ENCODE measurements at places on chromosomes 13 and 19.
A peak's percentile ranks its signal among the peaks of the same experiment; 100 is the strongest.

GRCh38 chr13:79745081-79745480, 264.1 kb downstream of the NDFIP2 start:
- no peak for DNase-seq

GRCh38 chr19:30374539-30374864, 2.3 kb downstream of the ZNF536 start:
- no peak for DNase-seq

DNA sequence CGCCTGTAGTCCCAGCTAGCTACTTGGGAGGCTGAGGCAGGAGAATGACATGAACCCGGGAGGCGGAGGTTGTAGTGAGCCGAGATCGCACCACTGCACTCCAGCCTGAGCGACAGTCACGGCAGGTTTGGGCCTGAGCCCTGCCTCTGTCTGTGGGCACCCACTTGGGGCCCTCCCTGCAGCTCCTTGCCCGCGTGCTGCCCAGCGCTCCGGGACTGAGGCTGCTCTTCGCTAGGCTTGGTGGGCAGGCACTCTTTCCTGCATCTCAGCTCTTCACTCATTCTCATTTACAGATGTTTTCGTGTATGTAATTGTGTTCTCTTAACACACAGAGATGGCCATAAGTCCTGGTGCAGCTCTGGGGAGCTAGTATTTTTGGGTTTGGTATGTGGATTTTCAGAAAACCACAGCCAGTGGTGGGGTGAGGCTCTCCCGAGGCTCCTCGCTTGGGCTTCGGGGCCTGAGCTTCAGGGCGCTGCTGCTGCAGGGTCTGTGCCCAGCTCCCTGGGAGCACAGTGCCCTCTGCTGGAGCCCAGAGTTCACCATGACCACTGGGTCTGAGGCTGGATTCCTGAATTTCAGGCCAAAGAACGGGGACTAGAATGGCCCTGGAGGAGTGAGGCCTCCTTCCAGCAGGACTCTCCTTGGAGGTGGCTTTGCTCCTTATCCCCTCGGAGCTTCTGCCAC, 15.2 kb downstream of the UPF1 start:
- DNase-seq = peak; percentile 42

GRCh38 chr19:34474233-34474989, 7.1 kb upstream of the WTIP start:
- DNase-seq = no peak

- no peak for DNase-seq
Observed at GRCh38 chr13:36666477-36667229, 7.2 kb upstream of the SERTM1 start.

DNA sequence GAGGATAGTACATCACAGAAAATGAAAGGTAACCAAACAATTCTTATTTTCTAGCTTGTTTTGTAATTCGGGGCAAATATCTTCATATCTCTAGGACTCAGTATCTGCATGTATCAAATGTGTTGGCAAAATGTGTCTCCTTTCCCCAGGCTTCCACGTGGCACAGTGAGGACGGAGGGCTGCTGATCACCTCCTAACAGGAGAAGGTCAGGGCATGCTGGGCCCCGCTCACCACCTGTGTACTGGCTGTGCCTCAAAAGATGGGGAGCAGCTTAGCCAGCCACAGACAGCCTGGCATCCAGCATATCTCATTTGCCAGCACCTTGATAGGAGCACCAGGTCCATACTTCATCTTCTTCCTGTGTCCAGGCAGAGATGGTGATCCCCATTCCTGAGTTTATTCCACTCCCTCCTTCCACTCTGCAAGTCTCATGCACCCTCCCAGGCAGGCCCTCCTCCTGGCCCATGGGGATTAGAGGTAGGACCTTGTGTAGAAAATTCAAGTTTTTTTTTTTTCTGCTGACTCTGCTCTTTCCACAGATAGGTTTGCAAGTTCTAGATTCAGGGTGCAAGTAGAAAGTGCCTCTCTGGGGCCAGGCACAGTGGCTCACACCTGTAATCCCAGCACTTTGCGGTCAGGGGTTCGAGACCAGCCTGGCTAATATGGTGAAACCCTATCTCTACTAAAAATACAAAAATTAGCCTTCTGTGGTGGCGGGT, 1639.0 kb upstream of the SLC10A2 start:
- DNase-seq = no peak

DNA sequence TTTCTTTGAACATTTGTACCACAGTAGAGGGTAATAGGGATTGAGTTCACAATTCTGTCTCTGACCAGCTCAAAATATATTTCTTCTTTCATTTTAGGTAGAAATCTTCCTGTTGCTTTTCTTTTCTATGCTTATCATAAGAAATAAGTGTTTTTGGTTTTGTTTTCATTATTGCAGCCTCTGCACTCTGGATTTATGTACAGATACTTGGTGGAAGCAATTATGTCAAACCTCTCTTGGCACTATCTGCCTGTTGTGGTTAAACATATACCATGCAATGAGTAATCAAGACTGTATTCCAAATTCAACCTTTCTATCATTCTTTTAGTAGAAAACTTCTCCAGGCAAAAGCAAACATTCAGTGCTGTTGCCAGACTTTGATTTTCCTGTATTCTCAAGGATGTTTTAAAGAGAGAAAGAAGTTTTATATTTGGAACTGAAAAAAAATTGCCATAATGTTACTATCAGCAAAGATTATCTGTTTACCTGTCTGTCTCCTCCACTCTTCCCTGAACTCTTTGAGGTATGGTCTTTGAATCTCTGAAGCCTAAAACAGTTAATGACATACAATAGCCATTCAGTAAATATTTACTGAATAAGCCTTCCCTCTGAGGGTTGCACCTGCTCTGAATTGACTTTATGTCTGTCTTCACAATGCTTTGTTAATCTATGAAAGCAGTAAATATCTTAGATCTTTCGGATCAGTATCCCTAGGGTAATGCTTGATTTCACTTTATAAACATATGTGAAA, 612.5 kb upstream of the PRR20A start:
- DNase-seq = no peak

DNA sequence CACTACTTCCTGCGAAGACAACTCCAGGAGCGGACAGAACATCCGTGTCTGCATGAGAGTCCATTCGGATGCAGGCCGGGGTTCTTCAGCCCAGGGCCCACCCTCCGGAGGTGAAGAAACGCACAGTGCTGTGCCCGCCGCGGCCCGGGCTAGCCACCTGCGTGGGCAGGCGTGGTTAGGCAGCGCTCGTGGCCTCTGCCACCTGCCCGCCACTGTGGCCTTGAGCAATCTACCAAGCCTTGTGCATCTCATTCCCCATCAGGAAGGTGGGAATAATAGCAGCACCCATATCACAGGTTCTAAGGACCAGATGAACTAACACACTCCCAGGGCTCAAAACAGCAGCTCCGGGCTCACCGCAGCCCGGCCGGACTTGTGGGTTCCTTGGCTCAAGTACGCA, 26.7 kb upstream of the PABPC3 start:
- DNase-seq = no peak

GRCh38 chr13:51980908-51981307, 30.3 kb downstream of the ATP7B start:
- DNase-seq = no peak

GRCh38 chr13:60765700-60766411, 368.8 kb downstream of the TDRD3 start:
- no peak for DNase-seq

DNA sequence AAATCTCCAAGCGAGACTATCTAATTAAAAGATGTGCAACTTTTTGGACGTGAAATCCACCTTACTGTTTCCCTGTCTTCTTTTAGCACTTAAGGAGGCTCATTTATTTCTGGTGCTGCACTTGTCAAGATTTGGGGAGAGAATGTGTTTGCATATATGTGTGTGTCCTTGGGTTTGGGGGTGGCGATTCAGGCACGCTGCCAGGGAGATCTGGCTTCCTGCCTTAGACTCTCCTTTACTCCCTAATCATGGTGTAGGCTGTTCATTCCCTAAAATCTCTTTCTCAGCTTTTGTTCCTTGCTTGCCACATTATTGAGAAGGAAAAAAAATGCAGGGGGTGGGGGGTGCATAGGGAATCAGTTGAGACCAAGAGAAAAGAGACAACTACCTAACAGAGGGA, 271.2 kb downstream of the DCLK1 start:
- DNase-seq = no peak

DNA sequence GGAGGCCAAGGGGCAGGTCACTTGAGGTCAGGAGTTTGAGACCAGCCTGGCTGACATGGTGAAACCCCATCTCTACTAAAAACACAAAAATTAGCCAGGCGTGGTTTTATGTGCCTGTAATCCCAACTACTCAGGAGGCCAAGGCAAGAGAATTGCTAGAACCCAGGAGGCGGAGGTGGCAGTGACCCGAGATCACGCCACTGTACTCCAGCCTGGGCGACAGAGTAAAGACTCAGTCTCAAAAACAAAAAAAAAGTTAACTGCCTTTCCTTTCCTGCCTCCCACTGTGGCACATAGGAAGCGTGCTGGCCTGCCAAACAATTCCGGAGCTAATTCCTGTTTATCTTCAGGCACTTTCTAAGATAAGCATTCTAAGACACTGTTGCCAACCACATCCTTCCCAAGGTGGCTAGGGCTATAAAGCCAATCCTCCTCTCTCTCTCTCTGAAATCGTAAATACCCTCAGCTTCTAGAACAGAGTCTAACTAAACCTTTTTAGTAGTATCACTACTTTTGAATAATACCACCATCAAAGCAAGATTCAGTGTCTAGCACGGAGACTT, 21.6 kb downstream of the SLC25A30 start:
- DNase-seq = no peak
